ENCODE measurements at places on chromosomes 3 and 15. TPM values are rescaled to one million over a fixed set of nuclear protein-coding genes. Genes with fewer than 3 reads are reported as not detected.

DNA sequence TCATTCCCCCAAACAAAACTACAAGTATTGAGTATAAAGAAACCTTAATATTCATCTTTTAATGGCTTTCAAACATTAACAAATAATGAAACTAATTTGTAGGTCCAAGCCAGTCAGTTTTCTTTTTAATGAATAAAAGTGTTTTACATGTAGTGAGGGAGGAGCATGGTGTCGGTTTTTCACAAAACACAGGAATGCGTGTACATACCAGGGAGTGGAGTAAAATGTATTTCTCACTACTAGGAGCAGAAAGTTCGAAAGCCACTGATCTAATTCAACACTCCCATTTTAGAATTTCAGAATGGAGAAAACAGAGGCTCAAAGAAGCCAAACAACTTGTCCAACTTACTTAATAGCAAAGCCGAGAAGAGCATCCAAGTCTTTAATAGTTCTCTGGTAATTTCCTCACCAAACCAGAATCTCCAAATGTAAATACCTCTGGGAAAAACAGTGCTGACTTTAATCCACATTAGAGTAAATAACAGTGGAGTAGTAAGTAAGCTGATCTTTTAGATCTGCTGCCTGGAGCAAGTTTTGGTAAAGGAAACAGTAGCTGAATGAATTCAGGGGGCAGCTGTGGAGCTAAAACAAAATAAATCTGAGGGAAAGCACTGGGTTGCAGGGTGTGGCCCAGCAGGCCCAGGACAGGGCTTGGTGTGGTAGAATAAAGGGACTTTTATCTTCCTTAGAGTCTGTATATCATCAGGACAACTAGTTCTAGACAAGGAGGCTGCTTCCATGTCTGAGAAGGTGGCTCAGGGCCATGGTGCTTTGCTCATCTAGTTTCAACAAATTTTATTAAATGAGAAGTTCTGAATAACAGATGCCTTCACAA is 7.9 kb downstream of the ANP32A start:
- DNase-seq = no peak

DNA sequence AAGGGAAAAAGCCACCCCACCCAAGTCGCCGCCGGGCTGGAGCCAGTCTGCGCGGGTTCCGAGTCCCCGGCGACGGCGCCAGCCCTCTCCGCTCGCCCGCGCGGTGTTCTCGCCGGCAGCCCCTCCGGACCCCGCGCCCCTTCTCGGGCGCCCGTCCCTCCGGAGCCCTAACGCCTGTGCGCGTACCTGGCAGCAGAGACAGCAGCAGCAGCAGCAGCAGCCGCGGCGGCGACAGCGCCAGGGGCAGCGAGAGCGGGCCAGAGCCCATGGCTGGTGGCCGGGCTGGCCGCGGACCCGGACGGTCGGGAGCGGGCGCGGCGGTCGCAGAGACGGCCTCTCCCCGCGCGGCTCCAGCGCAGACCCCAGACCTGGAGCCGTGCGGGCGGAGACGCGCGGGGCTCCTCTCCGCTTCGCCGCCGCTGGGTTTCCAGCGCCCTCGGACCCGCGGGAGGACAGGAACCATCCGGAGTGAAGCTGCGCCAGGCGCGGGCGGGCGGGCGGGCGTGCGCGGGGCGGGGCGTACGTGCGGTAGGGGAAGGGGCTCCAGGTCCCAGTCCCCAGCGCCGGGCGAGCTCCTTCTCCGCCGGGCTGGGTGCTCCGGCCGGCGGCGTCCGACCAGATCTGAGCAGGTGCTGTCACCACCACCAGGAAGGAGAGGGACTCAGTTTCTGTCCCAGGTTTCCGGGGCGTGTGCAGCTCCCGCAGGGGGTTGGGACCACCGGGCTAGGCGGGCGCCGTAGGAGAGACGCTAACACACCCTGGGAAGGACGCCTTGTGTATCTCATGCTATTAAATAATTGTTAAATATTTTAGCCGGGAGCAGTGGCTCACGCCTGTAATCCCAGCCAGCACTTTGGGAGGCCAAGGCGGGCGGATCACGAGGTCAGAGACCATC is at the start of gene CHRNA3:
Gene CHRNA3 (minus strand): TSS at position 470 of the 895 bp plus-strand sequence. CDS start 202 bp downstream, at position 268.
- DNase-seq = no peak

GRCh38 chr15:29871401-29871800 is 49.1 kb upstream of the TJP1 start:
- no peak for DNase-seq

The HEG1 gene
- total RNA-seq = 19.9 TPM

GRCh38 chr3:71142441-71143161 is 440.9 kb downstream of the FOXP1 start:
- peak; percentile 38 for DNase-seq

DNA sequence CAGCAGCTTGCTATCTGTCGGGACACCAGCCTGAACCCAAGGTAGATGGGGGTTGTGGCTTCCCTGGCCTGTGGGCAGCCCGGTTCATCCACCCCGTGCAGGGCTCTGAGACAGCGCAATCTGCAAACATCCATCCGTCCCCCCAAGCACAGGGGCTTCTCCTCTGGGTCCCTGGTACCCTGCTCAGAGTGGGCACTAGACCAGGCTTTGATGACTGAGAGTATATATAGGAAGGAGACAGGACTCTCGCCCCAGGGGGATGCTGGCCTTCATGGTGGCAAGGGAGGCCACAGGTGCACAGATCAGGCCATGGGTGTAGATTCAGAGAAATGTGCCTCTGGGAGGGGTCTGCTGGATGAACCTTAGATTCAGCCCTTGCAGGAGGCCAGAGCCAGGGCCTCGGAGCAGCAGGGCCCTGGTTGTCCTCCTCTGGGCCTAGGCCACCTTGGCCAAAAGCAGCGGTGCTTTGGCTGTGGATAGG is 40.3 kb downstream of the CFAP100 start:
- no peak for DNase-seq

- no peak for DNase-seq
Measured at GRCh38 chr3:43113671-43114070, 7.8 kb upstream of the POMGNT2 start.

The SERINC4 gene
- total RNA-seq = not detected

The ZBBX gene
- total RNA-seq = not detected

DNA sequence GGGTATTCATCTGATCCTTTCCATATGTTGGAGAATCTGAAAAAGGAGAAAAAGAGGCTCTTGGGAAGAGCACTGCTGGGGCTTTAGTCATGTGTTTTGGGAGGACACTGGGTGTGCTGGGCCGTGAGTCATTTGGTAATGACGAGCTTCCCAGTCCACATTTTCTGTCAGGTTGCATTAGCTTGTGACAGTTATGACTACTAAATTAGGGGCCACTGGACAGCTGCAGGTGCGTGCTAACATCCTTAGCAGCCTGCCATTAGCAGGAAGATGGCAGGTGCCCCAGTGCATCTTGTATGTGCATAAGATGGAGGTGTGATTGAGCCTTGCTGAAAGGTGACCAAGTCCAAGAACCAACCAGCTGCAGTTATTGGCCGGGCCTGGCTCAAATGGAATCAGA is 242.4 kb downstream of the RYR3 start:
- no peak for DNase-seq

- peak; percentile 12 for DNase-seq
Measured at GRCh38 chr3:104190681-104191080, 1176.0 kb upstream of the ALCAM start.

GRCh38 chr15:70087708-70088352 is 9.9 kb downstream of the TLE3 start:
- no peak for DNase-seq

DNA sequence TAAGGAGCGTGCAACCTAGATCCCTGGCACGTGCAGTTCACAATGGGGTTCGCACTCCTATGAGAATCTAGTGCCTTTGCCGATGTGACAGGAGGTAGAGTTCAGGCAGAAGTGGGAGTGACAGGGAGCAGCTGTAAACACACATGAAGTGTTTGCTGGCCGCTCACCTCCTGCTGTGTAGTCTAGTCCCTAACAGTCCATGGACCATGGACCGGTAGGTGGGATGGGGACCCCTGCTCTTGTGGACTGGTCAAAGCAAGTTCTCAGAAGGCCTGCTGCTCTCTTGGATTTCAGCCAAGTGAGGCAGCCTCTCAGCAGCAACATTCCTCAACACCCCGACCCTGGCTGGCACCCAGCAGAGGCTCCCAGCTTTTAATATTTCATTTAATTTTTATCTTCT is 58.2 kb upstream of the SNRPA1 start:
- no peak for DNase-seq

The LAMB2 gene
- total RNA-seq = 238 TPM

DNA sequence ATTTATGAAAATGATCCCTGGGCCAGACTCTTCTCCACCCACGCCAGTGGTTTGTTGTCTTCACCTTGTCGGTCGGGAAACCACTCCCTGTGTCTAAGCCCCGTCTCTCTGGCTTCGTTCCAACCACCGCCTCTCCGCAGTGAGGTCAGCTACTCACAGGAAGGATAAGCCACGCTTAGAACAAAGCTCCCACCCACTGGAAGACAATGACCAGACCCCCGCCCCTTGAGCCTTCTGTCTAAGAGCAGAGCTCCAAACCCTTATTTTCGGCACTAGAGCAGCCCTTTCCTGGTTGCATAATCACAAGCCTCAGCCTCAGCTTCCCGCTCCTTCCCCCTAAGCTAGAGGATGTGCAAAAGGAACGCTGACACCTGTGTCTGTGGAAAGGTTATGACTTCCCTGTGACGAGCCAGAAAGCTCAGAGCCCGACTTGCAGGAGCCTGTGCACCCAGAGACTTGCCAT is 114.9 kb upstream of the MEF2A start:
- no peak for DNase-seq

The DZIP3 gene
- 20.0 TPM for total RNA-seq

Measured in LHCN-M2 (cell line).